Stimulated activated memory B cell treated with anti-CD40 and anti-IgM and Interleukin-4, amounts not matched to agents 10 μg/mL and 1 μg/mL and 100 μg/mL, for 72 hours (primary cell): ENCODE measurements at places on chromosomes 4 and X.

DNA sequence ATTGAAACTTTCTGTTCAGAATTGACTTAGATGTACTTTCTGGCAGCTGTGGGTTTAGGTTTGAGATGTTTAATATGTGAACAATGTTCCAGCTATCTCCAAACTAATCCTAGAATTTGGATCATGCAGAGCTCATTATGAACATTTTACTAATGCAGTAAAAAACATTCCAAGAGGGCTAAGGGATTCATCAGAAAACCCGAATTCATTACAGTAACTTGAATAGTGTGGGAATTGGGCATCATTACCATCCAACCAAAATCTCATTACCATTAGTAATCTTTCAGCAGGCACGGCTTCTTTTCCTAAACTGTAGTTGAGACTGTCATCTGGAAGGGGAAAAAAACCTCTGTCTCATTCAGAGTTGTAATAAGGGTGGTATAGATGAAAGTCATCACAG, 91.0 kb downstream of the LIMCH1 start:
- H3K27me3 ChIP-seq = no peaks in the 10 kb centered on the region
- ATAC-seq = no peak
- H3K36me3 ChIP-seq = no peaks in the 10 kb centered on the region
- H3K27ac ChIP-seq = no peak overlapping the region
- no peak overlapping the region for H3K4me3 ChIP-seq

- ATAC-seq = peak; percentile 53
- peaks cover 29% of the 10 kb centered on the region for H3K4me1 ChIP-seq
- no peaks in the 10 kb centered on the region for H3K36me3 ChIP-seq
- H3K4me3 ChIP-seq = no peak overlapping the region
- no peak overlapping the region for H3K27ac ChIP-seq
Observed at GRCh38 chrX:15973299-15973698, 118.7 kb upstream of the AP1S2 start.

- H3K4me3 ChIP-seq = no peak overlapping the region
- H3K36me3 ChIP-seq = no peaks in the 10 kb centered on the region
- H3K4me1 ChIP-seq = no peaks in the 10 kb centered on the region
- no peak overlapping the region for H3K27ac ChIP-seq
- ATAC-seq = no peak
Observed at GRCh38 chr4:77992581-77992980, 64.5 kb upstream of the FRAS1 start.

DNA sequence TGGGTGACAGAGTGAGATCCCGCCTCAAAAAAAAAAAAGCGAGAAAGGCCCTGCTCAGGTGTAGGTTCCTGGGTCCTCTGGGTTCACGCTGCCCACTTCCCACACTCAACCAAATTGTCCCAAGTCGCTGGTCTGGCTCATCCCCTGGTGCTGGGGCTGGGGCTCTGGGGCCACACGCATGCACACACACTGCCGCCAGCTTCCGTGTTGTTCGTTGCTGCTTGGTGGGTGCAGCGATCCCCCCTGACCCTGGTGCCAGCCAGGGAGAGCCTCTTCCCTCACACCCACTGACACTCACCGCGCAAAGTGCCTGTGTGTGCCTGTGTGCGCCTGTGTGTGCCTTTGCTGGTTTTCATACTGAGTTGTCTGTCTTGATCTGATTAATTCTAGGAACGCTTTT, 124.1 kb upstream of the NKX1-1 start:
- no peak overlapping the region for H3K27ac ChIP-seq
- no peak overlapping the region for H3K4me3 ChIP-seq
- peaks cover 81% of the 10 kb centered on the region for H3K27me3 ChIP-seq
- no peaks in the 10 kb centered on the region for H3K4me1 ChIP-seq
- no peak for ATAC-seq

DNA sequence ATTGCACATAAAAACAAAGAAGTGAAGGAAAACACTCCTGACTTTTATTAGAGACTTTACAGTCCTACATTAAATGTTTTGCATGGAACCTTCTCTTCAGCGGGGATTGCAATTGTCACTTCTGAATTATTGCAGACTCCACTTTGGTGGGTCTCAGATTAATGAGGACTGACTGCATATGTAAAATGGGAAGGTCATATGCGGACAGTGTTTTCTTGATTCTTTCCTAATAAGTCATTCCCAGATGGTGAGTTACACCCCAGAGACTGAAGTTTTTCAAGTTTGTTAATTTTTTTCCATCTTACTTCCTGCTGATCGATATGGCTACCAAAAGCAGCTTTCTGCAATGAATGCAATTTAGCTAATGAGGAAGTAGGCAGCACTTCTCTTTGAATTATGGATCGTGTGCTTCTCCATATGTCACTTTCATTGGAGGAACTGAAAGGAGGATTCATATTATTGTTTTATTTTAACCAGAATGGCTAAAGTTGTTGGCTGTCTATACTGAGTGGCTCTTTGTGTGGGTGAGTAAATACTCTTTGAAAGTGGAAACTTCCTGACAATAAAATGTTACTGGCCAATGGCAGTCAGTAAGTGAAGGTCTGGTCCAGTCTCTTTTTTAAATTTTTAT, 119.3 kb upstream of the CLNK start:
- peak; percentile 80 for ATAC-seq
- peak overlapping the region; percentile 9 for H3K27ac ChIP-seq
- H3K4me3 ChIP-seq = no peak overlapping the region
- H3K36me3 ChIP-seq = peaks cover 12% of the 10 kb centered on the region
- peaks cover 14% of the 10 kb centered on the region for H3K4me1 ChIP-seq

GRCh38 chrX:43589735-43590134, 66.4 kb upstream of the MAOA start:
- H3K27ac ChIP-seq = no peak overlapping the region
- H3K4me1 ChIP-seq = no peaks in the 10 kb centered on the region
- no peak overlapping the region for H3K4me3 ChIP-seq
- ATAC-seq = no peak
- H3K36me3 ChIP-seq = no peaks in the 10 kb centered on the region

DNA sequence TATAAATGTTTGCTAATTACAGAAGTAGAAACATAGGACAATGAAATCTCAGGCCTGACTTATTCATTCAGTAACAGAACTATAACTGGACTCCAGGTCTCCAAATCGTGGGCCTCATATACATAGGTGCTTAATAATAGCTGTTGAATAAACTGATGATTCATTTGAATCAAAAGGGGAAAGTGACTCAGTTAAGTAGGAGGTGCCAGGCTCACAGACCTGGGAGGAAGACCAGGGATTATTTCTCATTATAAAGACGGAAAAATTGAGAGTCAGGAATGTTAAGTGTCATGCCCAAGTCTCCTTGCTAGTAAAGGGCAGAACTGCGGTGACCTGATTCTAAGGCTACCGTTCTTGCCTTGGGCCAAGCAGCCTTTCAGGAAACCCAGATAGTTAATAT, 131.5 kb downstream of the HS3ST1 start:
- H3K27me3 ChIP-seq = no peaks in the 10 kb centered on the region
- H3K27ac ChIP-seq = peak overlapping the region; percentile 35
- ATAC-seq = no peak
- no peaks in the 10 kb centered on the region for H3K36me3 ChIP-seq
- peaks cover 21% of the 10 kb centered on the region for H3K4me1 ChIP-seq
- H3K4me3 ChIP-seq = no peak overlapping the region
